ENCODE measurements at places on chromosomes 16 and 17. TPM values are rescaled to one million over a fixed set of nuclear protein-coding genes. Genes with fewer than 3 reads are reported as not detected.
A peak's percentile ranks its signal among the peaks of the same experiment; 100 is the strongest.

Gene NLRC3
- 0.70 TPM for total RNA-seq

Gene TLCD3B
- total RNA-seq = not detected

Gene KRTAP4-9
- total RNA-seq = not detected

Gene SEC14L5
- 0.41 TPM for total RNA-seq

Gene SEPTIN1
- 7.1 TPM for total RNA-seq

Gene SLC13A2
- not detected for total RNA-seq

DNA sequence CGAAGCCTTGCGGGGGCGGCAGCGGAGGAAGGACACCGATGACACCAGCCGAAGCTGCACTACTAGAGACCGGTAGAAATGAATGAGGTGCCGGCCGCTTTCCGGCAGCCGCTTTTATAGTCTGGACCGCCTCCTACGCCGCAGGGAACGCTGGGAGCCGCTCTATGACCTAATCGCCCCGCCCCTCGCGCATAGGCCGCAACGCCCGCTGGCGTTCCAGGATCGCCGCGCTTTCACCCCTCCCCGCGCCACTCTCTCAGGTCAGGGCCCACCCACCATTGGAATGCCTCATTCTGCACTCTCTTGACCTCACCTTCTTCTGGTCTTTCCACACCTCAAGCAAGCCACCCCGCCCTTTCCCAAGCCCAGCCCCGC, at the start of gene DDX5:
Gene DDX5 (minus strand): TSS at position 89 of the 375 bp plus-strand sequence. CDS start 170 bp downstream, outside the sequence.
- DNase-seq = peak; percentile 98

DNA sequence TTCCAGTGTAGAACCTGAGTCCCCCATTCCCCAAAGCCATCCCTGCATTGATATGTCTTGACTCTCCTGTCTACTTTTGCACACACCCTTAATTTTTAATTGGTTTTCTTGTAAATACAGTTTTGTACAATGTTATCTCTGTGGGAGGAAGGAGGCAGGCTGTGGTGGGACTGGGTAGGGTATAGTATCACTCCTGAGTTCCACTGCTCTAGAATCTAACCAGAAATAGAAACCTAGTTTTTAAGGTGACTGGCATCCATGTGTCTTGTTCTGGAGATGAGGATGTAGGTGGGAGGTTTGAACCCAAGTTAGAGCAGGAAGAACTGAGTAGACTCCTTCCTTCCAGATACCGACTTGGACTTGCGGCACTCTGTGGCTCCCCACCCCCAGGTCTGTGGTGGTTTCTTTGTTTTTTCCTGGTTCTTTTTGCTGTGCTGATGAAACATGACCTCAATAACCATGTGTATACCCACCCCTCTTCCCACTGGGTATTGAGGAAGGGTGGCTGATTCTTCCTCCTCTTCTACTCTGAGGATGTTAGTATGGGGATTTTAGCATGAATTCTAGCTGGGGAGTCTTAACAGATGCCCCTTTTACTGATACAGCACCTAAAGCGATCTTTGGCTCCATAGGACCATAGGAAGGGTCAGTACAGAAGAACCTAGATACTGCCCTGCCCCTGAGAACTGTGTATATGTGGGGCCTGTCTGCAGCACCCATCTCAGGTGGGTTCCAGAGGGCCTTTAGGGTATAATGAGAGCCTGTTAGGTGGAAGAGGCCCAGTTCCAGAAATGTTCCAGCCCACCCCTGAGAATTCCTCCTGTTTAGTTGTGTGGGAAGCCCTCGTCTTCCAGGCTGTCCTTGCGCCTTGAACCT, 48.7 kb downstream of the SF3B3 start:
- DNase-seq = no peak

DNA sequence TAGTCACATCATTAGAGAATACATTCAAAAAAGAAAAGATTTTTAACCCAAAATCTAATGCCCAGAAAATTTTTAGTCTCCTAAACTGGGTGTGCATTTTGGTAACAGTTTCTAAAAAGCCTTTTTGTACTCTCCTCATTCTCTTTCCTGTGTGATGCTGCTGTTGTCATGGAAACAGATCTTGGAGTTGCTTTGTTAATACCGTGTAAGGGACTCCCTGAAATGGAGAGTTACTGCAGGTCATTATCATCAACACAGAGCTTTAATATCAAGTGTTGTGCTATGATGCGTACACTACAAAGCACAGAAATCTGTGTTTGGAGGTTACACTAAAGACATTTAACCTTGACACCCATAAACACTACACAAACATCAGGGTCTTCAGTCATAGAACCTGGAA, 216.3 kb downstream of the PRKCA start:
- DNase-seq = no peak

DNA sequence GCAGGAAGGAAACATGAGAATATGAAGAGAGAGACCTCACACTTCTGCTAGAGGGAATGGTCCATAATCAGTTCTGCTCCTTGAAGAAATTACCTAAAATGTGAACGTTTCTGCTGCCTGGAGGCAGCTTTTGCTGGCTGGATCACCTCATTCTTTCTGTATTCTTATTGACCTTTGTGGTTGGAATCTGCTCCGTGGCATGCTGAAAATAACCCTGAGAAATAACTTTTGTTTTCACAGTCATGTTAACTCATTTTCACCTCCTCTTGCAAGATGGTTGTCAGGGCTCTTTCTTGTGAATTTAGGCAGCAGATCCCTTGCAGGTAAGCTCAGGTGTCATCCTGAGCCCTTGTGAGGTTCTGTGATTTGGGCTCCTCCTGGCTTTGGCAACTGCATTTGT, 70.2 kb downstream of the IRF8 start:
- no peak for DNase-seq

GRCh38 chr16:1564325-1564724, 30.9 kb downstream of the TMEM204 start:
- no peak for DNase-seq

- DNase-seq = no peak
Measured at GRCh38 chr16:84239141-84239769, 557 bp downstream of the KCNG4 start.

GRCh38 chr17:63932721-63933120, 590 bp upstream of the CD79B start:
- DNase-seq = no peak

DNA sequence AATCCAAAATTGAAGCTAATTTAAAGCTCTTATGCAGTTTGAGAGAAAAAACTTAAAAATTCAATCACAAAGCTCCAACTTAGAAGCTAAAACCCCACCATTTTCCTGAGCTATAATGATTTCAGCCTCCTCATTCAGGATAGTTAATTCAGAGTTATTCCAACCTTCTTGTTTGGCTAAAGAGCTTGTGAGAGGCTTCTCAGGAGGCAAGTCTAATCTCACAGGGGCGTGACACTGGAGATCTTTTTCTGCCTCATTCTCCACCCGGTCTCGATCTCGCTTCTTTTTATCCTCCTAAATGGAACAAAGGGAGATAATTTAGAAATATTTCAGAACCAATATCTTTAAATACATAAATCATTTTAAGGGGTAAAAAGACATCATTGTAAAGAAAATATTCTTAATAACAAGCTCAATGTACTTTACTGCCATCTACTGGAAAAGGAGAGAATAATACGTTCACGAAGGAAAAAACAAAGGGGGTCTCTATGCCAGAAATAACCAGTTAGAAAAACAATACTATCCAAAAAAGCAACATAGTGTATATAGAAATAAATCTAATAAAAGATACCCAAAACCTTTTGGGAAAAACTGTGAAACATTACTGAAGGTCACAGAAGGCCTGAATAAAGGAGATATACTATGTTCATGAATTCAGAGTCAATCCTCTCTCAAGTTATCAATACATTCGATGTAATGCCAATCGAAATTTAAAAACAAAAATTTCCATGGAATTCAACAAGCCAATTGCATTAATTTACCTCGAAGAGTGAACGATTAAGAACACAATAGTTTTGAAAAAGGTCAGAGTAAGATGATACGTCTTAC, 13.9 kb downstream of the BRD7 start:
- DNase-seq = no peak

GRCh38 chr17:33142705-33143299, 150.3 kb downstream of the ASIC2 start:
- no peak for DNase-seq

DNA sequence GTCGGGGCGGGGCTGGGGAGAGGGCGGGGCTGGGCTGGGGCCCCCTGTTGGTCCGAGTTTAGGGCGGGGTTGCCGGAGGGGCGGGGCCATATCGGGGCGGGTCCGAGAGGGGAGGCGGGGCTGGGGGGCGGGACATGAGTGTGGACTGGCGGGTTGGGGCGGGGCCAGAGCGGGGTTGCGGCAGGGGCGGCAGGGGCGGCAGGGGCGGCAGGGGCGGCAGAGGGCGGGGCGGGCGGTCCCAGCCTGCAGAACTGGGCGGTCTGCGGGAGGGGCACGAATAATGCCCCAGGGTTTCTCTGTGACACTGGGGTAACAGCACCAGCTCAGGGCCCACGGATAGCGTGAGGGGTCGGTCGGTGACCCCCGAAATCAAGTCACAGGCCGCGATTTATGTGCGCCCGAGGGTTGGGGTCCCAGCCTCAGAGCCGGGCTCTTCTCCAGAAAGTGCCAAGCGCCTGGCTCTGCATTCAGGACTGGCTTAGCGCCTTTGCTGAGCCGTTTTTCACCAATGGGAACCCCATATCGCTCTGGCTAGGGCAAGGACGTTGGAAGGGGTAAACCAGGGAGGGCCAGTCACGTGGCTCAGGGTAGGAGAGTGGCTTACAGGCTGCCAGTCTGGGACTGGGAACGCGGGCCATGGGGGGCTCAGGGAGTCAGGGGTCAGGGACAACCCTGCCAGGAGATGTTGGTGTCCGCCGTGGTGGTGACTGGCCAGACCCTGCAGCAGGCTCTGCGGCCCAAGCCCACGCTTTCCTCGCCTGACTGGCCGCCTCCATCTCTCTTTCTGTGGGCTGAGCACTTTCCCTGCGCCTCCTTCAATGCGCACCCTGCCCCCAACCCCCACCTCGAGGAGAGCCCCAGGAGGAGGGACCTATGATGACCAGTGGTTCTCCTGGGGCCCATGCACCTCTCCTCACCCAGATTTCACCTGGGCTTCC, 1.2 kb upstream of the METTL26 start:
- DNase-seq = no peak

- no peak for DNase-seq
Measured at GRCh38 chr17:66734186-66734943, 100.6 kb upstream of the CACNG5 start.

GRCh38 chr17:4118015-4118743, 24.7 kb downstream of the ZZEF1 start:
- no peak for DNase-seq

DNA sequence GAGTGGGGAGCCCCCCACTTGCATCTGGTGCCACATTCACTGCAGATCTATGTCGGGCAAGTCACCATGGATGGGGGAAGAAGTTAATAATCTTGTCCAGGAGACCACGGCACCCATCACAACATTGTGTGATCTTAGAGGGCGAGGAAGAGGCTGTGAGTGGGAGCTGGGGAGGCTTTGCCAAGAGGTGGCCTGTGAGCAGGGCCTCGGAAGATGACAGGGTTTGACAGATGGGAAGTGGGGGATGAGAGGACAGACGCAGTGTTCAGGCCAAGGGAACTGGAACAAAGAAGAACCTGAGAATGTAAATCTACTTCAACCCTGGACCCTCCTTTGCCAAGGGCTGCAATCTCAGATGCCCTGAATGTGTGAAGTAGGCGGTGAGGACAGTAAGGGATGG, 12.4 kb downstream of the ACE start:
- DNase-seq = no peak

- no peak for DNase-seq
Measured at GRCh38 chr17:49343273-49343672, 18.8 kb downstream of the ZNF652 start.

- DNase-seq = no peak
Measured at GRCh38 chr17:17836818-17837379, at the start of gene SREBF1. TSS of gene SREBF1 (minus strand) at chr17:17836986. CDS start at chr17:17836817, 169 bp downstream.

DNA sequence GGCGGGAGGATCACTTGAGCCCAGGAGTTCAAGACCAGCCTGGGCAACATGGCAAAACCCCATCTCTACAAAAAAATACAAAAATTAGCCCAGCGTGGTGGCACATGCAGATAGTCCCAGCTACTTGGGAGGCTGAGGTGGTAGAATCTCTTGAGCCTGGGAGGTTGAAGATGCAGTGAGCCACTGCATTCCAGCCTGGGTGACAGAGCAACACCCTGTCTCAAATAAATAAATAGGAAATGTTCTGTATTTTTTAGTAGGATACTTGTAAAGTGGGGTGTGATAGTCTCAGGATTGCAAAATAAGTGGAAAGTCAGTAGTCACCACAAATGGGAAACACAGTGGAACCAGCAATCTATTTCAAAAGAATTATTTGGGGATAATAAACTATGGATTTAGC, 4.0 kb downstream of the RSPRY1 start:
- DNase-seq = no peak

- no peak for DNase-seq
Measured at GRCh38 chr16:83715217-83715920, 92.4 kb upstream of the HSBP1 start.

GRCh38 chr17:75442168-75443103, 14.0 kb upstream of the TMEM94 start:
- no peak for DNase-seq
